ENCODE measurements at places on chromosomes 16 and 17.

GRCh38 chr17:329784-330420 lies 22.7 kb downstream of the RPH3AL start:
- no peak for DNase-seq

GRCh38 chr16:2964475-2965336 lies 631 bp downstream of the KREMEN2 start:
- DNase-seq: peak; percentile 50

- no peak for DNase-seq
These were observed 46.7 kb downstream of the LMF1 start for GRCh38 chr16:924063-924462.

GRCh38 chr16:17343028-17343427 lies 127.7 kb downstream of the XYLT1 start:
- DNase-seq: peak; percentile 38

DNA sequence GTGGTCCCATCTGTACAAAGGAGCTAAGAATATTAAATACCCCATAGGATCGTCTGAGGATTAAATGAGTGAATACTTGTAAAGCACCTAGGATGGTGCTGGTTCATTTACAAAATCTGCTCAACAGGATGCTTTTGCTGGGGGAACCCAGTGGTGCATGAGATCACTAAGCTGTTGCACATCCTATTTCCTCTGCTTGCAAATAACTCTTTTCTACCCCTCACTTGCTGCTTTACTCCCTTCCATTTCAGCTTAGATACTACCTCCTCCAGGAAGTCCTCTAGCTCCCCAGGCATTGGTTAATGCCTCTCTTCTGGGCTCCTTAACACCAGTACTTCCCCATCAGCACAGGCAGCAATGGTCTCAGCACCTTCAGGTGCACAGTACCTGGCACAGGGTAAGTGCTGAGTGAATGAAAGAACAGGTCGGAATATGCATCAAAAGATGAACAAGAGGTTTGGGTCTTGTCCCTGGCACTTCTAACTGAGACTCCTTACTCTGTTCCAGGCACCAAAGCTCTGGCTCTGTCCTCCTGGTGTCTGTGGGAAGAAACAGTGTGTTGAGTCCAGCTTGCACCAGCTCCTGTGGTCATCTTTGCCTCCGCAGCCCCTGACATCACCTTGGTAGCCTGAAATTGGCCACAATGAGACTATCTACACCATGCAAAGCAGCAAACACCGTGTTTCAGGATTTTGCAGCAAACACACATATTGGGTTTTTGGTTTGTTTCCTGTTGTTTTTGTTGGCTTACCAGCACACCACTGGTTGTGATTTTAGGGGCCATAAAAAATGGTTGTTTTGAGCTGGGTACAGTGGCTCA lies 24.1 kb upstream of the IL21R start:
- DNase-seq: no peak

DNA sequence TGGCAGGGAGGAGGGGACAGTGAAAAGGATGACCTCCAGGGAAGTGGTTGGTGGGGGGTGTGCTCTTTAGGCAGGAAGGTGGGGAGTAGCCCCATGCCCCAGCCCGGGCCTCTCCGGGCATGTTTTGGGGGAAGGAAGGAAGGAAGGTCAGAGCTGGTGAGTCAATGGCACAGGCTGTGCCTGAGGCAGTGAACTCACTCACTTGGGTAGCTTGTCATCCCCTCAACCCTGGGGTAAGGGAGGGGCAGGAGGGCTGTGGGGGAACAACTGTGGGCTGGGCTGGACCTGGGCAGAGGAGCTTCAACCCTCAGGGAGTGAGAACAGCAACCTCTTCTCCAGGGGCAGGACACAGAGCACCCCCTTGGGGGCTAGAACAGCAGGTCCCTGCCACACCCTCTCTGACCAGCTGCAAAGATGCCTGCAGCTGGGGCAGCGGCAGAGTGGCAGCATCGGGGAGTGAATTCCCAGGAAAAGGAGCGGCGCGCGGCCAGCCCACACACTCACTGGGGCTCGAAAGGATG lies 6.3 kb downstream of the CSF3 start:
- no peak for DNase-seq

All from effector memory CD4-positive, alpha-beta T cell (primary cell).